ENCODE measurements at places on chromosomes 4 and X.

GRCh38 chr4:157014621-157015591 lies 43.3 kb upstream of the PDGFC start:
- no peak for DNase-seq

GRCh38 chr4:89336818-89337420 lies 29.3 kb upstream of the GPRIN3 start:
- DNase-seq, result no peak

- DNase-seq, result no peak
These were observed 49.5 kb downstream of the CD99L2 start for GRCh38 chrX:150848914-150849365.

DNA sequence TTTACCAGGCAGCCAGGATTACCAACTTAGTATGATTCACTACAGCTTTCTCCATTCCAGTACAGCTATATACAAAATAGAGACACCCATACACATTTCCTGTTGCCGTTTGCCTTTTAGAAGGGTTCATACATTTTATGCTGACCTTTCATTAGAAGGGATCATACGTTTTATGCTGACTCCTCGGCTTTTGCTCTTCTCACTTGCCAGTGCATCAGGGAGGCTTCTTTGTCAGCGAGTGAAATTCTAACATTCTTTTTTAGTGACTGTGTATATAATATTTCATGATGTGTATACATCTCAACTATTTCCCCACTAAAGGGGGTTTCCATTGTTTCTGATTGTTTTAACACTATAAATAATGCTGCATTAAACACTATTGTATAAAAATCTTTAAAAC lies 552.6 kb downstream of the TRIML1 start:
- no peak for DNase-seq

- no peak for DNase-seq
These were observed 10.4 kb downstream of the ANOS1 start for GRCh38 chrX:8721536-8721935.

DNA sequence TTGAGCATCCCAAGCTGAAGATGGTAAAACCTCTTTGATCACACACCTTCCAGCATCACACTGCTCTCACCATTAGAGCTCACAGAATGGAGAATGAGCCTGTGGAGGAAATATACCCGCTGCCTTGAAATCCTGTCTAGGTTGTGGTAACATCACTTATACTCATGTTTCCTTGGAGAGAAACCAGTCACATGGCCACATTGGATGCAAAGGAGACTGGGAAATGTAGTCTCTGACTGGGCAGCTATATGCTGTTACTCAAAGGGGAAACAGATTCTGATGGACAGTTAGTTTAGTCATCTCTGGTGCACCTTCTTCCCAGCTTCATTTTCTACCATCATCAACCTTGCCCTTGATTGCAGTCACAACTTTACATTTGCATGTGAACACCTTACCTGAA lies 286.3 kb downstream of the ANKRD50 start:
- no peak for DNase-seq

DNA sequence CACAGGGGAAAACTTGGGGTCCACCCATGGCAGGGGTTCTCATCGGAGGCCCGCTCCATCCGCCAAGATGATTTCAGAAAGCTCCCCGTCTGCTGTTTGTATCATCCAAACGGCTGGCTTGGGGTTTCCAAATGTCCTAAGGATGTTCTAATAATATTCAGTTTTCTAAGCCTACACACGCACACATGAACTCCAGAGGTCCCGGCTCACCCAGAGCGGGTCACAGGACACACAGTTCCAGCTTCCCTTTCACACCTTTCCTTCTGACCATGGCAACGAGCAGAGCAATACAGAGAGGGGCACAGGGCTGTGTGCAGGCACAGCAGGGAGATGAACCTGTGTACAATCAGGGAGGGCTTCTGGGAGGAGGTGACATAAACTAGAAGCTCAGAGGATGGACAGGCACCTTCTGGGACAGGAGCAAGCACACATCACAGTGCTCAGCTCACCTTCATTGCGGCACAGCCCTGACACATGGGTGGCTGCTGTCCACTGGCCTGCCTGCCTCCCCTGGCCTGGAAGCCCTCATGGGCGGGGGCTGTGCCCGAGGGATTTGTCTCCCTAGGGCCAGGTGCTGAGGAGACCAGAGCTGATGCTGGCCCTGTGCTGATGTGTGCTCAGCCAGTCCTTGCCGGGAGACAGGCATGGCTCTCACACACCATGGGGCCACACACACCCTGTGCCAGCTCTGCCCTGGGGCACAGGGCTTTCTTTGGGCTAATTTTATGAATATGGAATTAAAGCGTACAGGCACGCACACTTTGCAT lies 44.8 kb downstream of the ABLIM2 start:
- DNase-seq, result no peak

- no peak for DNase-seq
These were observed 674.5 kb downstream of the SH3BGRL start for GRCh38 chrX:81876437-81876836.

GRCh38 chrX:2703991-2704369 lies 12.9 kb downstream of the CD99 start:
- DNase-seq, result no peak

DNA sequence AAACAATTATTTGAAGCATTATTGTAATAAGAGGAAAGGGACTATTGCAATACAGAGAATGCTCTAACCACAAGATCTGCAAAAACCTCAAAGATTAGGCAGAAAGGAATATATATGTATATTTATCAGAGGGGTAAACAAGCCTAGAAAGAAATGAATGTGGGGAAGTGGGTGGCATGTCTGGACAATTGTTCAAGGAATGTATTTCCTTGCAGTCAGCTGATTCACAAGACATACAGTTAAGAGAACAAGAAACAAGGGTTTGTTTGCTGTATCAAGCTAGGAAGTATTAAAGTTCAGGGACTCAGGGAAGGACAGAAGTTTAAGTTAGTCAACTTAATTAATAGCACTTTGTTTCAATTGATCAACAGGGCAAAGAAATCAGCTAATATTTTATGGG lies 514.7 kb downstream of the CENPC start:
- no peak for DNase-seq

DNA sequence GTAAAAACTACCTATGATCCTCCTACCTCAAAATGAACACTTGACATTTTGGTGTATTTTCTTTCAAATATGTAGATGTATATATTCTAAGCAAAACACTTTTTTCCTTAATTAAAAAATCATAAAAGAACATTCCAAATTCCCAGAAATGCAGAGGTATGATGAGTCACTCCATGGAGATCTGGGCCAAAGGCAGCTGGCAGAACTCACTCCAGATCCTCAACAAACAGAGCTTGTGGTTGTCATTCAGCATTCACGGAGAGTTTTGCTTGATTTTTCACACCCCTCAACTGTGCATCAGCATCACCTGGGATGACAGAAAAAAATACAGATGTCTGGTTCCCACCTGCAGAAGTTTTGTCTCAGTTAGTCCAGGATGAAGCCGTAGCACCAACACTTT lies 144.6 kb downstream of the KIT start:
- DNase-seq, result no peak

DNA sequence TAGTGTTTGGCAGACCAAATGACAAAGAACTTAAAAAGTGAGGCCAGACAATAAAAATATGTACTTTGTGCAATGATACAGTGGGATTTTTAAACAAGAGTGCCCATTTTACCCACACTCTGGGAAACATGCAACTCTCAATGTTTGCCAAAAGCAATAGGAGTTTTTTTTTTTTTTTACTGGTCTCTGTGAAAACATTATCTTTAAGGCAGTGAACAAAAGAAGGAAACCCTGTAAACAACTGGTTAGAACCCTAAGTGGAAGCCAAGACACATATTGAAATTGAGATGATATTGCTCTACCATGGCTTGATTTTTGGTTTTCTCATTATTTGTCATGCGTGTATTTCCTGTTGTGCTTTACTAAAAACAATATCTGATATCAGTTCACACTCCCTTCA lies 67.2 kb upstream of the PPP3CA start:
- DNase-seq, result no peak

DNA sequence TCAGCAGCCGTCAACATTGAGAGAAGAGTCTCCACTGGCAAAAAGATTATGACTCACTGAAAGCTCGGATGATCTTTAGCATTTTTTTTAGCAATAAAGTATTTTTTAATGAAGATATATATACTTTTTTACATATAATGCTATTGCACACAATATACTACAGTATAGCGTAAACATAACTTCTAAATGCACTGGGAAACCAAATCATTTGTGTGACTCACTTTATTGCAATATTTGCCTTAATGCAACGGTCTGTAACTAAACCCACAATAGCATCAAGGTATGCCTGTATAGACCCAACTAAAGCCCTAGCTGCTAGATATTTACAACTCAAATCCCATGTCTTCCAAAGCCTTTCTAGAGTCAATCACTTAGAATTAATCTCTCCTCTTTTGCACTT lies 52.3 kb upstream of the EDNRA start:
- no peak for DNase-seq

GRCh38 chrX:39244147-39244546 lies 442.9 kb downstream of the MID1IP1 start:
- no peak for DNase-seq

DNA sequence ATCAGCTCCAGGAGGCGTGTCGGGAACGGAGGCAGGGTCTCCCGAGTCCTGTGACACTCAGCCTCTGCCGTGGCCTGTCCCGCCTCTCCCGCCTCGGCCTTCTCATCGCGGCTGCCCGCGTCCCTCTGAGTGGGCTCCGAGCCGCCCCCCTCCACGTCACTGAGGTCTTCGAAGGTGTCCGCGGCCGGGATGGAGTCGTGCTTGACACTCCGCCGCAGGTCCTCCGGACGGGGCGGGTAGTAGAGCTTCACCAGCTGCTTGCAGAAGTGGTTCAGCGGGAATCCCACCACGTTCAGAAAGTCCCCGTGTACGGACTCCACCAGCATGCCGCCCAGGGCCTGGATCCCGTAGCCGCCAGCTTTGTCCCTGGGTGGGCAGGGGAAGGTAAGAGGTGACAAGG lies 25.0 kb downstream of the ASMTL start:
- DNase-seq, result no peak

GRCh38 chr4:168197926-168198325 lies 105.6 kb downstream of the ANXA10 start:
- no peak for DNase-seq

DNA sequence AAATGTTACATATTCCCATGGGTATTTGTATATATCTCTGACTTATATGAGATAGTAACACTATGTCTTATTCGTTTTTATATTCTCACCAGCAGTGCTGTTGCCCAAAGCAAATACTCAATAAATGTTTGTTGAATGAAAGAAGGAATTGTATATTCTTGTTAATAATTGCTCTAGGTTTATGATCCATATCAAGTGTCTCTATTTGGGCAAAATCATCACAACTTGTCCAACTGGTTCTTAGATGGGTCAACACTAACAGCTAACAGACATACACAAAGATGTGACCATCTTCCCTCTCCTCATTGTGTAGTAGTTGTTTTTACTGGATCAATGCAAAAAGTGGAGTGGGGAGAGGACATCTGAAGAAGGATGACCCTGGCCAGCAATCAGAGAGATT lies 6.6 kb upstream of the APLN start:
- no peak for DNase-seq

DNA sequence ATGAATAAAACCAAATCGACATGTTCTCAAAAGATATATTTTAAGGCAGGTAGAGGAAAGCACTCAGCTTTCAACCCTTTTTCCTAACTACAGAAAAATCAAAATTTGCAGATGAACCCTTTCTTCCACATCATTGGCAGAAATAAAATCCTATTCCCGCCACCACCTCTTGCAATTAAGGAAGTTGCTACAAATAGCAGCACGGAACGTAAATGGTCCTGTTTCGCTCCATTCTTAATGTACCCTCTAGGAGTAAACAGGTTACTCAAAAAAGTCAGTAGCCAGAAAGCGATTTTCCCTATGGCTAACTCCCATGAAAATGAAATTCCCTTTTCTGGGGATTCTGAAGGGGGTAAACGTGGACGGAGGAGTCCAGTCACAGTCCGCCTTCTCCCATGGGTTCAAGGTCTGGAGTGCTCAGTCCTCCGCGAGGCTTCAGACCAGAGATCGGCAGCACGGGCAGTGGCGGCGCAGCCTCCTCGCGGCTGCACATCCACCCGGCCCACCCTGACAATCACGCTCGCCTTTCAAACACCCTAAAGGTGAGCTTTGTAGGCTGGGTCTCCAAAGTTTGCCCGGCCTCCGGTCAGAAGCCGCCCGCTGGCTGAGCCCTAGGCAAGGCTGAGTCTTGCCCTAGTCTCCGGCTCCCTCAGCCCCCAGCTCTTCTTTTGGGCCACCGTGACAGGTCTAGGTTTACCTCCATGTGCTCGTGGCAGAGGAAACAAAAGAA lies 1.8 kb downstream of the ATP11C start:
- no peak for DNase-seq

- DNase-seq, result no peak
These were observed 15.1 kb downstream of the XG start for GRCh38 chrX:2766906-2767305.

- DNase-seq, result no peak
These were observed 11.4 kb upstream of the RAP1GDS1 start for GRCh38 chr4:98249831-98250230.

- no peak for DNase-seq
These were observed 218.6 kb upstream of the FAM47A start for GRCh38 chrX:34350561-34351335.

DNA sequence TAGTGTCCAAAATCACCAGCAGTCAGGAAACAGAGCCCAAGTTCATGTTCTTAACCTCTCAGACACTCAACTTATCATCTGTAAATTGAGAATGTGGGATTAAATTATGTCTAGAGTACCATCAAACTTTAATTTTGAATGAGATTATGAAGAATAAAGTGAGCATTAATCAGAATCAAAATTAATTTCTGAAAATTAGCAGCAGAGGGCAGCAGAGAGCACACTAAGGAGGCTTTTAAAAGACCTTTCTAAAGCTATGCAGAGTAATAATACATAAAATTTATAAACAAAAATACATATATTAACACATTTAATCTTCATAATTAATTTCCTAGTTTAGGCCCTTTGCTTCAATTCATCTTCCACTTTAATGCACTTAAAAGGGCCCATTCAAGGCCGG lies 7.1 kb downstream of the TASL start:
- no peak for DNase-seq

DNA sequence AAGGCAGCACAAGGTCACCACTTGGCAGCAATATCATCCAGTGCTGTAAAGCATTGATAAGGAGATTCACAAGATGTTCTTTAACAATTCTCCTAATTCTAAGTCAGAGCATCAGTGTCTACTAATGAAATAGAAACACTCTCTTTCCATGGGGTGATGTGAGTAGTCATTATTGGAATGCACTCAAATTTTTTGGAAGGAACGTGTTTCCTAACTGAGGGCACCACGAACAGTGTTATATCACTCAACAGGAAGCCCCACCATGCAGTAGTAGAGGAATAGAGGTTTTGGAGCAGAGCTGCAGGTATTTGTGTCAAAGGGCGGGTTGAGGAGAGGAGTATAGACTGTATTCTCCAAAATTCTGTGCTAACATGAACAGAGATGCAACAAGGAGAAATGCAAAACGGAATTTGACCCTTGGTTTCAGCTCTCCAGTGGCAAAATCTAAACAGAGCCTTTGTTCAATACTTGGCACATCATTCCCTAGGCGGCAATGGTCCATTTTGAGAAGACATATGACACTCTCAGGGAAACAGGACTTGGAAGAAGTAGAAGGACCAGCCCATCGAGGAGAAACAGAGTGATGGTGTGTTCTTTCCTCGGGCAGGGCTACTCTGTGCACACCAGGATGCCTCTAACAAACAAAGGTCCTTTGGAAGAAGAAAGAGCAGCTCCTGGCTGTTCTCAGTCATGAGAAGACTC lies 98.9 kb downstream of the CPEB2 start:
- DNase-seq, result no peak
